ENCODE measurements at places on chromosomes 3 and 15.

DNA sequence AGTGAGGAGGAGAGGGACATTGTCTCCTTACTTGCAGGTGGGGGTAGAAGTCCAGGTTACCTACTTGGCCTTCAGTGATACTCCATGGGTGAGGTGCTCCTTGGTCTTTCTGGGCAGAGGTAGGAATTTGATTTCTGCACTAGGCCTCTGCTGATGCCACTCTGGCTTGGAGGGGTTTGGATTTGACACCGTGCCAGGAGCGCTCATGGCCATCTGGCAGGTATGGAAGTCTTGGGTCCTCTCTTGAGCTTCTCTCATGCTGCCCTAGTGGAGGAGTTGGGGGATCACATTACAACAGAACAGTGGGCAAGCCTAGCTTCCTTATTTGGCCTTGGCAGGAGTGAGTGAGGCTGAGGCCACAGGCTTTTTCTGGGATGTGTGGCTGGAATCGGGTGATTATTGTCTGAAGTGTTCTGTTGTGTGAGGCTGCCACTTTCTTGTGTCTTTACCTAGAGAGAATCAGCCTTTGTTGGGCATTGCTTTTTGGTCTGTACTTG is 525.0 kb downstream of the GABRG3 start:
- no peak for DNase-seq

- no peak for DNase-seq
These were observed 18.3 kb downstream of the RAB11A start for GRCh38 chr15:65887565-65887964.

GRCh38 chr3:73832426-73832825 is 207.7 kb upstream of the PDZRN3 start:
- no peak for DNase-seq

DNA sequence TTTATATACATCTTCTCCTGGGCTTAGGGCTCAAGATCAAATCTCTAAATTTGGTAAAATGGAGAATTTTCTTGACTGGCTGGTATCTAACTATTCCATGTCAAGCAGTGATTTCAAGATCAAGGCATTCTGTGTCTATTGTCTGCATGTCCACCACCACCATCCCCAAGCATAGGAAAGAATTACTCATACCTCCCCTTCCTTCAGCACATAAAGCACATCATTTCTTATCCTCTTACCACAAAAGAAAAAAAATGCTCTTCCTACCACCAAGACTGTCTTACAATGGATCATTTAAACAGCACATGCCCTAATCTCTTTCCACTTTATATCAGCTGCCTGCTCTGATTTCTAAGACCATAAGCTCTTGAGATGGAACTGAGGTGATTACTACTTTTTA is 470.5 kb upstream of the THBS1 start:
- no peak for DNase-seq

DNA sequence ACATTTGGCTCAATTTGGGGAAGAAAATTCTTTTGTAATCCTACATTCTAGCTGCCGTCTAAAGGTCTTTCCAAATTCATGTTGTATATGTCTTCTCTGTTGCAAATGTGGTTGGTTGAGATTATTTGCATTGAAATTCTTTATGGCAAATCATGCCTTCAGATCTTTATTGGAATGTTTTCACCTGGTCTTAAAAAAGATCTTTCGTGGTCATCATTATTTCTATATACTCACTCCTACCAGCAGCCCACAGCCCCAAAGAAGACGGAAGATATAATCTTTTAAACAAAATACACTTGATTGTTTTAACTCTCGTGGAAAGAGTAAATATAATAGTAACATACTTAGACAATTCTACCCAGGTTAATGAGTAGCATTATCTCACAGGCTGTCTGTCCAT is 41.5 kb upstream of the PPARG start:
- DNase-seq, result no peak

DNA sequence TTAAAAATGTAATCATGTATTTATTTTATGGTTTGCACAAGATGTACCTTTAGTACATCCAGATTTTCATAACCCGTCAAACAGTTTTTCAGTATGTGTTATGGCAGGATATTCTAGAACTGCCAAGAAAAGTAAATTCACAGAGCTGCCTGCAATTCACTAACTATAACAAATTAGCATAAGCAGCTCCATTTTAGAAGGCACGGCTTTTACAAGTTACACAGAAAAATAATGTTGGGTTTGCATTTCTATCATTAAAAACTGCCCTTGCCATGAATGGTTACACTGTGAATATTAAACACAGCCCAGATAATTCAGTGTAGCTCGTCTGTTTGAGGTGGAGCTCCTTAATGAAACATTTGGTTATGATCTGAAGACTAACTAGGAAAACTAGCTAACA is 94.3 kb upstream of the BHLHE40 start:
- DNase-seq, result no peak

- DNase-seq, result peak; percentile 40
These were observed 28.3 kb downstream of the IDH3A start for GRCh38 chr15:78177447-78177873.

DNA sequence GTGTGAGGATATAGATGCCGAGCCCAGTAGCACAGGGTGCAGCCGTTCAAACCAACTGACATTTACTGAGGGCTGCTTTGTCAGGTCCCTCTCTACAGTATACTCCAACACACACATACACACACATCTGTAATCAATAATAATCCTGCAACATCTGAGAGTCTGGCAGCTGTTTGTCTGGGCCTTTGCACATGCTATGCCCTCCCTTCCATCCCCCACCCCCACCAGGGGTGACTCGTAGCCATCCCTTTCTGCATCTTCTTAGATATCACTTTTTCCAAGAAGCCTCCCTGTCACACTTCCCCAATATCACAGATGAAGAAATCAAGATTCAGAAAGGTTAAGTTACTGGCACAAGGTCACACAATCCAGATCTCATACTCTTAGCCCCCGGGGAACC is 13.7 kb downstream of the SPATA12 start:
- no peak for DNase-seq

- no peak for DNase-seq
These were observed 1078.4 kb upstream of the GBE1 start for GRCh38 chr3:82839871-82840270.

DNA sequence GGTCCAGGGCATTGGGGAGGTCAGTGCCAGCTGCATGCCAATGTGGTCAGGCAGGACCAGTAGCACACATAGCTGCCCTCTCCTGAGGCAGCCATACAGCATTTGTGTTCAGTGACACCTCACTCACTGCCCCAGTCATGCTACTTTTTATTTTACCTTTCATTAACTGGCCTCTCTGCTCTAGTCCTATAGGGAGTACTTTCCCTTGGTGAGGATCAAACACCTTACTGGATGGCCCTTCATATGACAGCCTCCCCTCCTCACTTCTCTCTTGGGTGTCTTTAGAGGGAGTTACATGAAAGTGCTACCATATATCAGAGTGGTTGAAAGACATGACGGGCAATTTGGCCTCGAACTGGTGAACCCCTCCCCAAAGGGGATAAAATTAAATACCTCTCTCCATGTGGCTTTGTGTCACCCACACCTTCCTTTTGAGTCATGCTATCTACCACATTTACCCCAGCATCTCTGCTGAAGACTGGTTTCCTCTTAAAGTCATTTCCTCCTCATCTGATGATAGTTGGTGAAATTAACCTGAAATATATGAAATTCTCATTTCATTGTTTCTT is 17.6 kb downstream of the RLBP1 start:
- no peak for DNase-seq

- DNase-seq, result no peak
These were observed 7.2 kb downstream of the RNF13 start for GRCh38 chr3:149820183-149820582.

DNA sequence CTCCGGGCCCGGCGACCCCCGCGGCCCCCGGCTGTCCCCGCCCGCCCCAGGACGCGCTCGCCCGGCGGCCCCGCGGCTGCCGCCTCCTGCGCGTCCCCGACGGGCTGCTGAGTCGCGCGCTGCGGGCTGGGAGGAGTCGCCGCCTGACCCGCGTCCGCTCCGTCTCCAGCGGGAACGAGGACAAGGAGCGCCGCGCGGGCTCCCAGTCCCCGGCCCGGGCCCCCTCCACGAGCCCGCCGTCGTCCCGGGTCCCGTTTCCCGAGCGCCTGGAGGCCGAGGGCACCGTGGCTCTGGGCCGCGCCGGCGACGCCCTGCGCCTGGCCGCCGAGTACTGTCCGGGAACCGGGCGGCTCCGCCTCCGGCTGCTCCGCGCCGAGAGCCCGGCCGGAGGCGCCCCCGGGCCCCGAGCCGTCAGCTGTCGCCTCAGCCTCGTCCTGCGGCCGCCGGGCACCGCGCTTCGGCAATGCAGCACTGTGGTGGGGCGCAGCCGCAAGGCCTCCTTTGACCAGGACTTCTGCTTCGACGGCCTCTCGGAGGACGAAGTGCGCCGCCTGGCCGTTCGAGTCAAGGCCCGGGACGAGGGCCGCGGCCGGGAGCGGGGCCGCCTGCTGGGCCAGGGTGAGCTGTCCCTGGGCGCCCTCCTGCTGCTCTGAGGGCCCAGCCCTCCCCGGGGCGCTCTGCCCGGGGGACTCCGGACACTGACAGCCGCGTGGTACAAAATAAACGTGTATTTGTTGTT is 1.5 kb downstream of the C2CD4A start:
- DNase-seq, result no peak

- DNase-seq, result no peak
These were observed 1.4 kb upstream of the RAD18 start for GRCh38 chr3:8964436-8965370.

- DNase-seq, result no peak
These were observed 56.7 kb upstream of the TSPAN3 start for GRCh38 chr15:77127626-77128025.

- DNase-seq, result no peak
These were observed 664 bp upstream of the NR2C2 start for GRCh38 chr3:14946739-14947099.

GRCh38 chr3:30516238-30516637 is 90.2 kb upstream of the TGFBR2 start:
- no peak for DNase-seq

DNA sequence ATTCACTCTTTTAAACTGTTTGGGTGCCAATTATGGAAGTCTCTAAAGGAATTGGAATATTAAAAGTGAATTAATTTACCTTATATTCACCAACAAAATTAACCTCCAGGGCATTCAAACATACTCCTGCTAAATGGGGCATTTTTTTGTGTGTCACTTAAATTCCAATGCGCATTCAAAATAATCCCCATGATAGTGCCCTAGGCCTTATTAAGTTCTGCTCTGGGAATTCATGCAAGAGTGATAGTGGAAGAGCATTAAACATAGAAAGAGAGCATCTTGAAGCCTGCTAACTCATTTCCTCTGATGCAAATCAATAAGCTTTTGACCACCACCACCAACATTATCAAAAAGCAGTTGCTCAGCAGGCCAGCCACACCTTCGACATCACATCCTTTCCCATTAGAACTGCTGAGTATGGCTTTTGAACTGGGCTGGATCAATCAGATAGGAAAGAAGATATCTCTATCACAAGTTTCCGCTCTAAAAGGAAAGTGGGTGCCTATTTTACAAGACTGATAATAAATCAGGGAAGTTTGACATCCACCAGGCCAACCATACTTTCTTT is 156.7 kb downstream of the TMCO5A start:
- no peak for DNase-seq

- DNase-seq, result no peak
These were observed 387.9 kb downstream of the GABRG3 start for GRCh38 chr15:27358751-27359434.

GRCh38 chr3:53938645-53939044 is 47.0 kb upstream of the SELENOK start:
- peak; percentile 45 for DNase-seq

- DNase-seq, result no peak
These were observed 211.7 kb downstream of the DTWD1 start for GRCh38 chr15:49832511-49832910.

DNA sequence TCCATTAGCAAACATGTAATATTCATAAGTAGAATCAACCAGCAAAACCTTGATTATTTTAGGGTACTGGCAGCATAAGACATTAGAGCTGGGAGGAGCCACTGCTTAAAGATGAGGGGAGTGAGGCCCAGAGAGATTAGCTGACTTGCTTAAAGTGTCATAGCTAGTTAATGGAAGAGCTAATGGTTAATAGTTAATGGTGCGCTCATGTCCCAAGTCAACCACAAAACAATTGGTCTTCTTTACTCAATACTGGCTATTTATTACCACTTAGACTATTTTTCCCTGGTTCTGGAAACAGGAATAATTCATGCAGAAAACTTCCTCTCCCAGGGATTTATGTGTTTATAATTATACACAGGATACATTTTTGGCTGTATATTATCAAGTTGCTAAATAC is 33.1 kb downstream of the EIF4E3 start:
- DNase-seq, result no peak

DNA sequence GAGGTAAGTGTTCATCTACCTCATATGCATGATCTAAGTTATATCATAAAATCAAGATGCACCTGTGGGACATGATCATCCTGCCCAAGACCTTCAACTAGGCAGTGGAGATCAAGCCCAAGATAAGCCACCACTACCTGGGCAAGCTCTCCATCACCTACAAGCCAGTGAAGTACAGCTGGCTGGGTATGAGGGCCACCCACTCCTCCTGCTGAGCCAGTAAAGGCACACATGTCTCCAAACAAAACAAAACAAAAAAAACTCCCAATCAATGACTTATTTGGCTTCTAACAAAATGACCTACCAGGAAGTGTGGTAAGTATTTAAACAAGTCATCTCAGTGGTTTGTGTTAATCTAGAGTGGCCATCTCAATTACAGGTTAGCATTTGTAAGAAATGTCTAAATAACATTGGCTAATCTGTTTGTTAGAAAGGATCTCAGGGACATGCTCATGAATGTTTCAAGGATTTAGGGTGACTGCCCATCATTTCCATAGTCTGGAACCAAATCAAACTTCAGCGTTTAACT is 3.1 kb downstream of the PAQR9 start:
- no peak for DNase-seq

DNA sequence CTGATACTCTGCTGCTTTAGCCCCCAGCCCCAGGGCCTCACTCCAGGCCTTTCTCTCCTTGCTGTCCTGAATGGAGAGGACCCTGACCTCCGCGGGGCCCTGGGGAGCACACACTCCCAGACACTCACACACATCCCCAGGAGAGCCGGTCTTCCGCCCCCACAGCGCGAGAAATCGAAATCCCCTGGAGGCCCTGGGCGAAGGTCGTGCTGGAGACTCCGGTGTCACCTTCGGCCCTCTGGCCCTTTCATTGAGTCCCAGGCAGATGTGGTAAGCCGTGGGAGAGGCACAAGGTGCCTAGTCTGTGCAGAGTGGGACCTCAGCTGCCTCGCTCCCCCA is 848 bp upstream of the GOLGA8B start:
- peak; percentile 6 for DNase-seq

DNA sequence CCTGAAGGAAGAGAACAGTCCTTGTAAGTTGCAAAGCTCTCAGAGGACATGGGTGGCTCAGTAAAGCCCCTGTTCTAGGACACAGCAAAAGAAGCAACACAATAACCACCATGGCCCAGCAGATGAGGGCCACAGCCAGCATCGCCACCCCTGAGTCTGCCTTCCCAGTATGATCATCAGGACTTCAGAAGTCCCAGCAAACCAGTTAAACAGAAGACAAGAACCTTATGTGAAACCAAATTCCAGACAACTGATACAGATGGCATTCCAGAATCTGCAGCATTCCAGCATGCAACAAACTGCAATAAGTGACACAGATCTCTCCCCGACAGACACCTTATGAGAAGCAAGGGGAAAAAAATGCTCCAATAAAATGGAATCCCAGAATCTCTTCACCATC is 30.4 kb downstream of the SPINK8 start:
- DNase-seq, result no peak

GRCh38 chr15:91895051-91895450 is 41.5 kb downstream of the SLCO3A1 start:
- DNase-seq, result no peak

- DNase-seq, result no peak
These were observed 1.9 kb upstream of the CHST14 start for GRCh38 chr15:40468898-40469331.
